ENCODE measurements at places on chromosomes 7 and 10. TPM values are rescaled to one million over a fixed set of nuclear protein-coding genes. Genes with fewer than 3 reads are reported as not detected.

GRCh38 chr7:84228526-84228925 lies 33.9 kb upstream of the SEMA3A start:
- DNase-seq: no peak

GRCh38 chr7:77239471-77239870 lies 39.9 kb upstream of the FGL2 start:
- no peak for DNase-seq

DNA sequence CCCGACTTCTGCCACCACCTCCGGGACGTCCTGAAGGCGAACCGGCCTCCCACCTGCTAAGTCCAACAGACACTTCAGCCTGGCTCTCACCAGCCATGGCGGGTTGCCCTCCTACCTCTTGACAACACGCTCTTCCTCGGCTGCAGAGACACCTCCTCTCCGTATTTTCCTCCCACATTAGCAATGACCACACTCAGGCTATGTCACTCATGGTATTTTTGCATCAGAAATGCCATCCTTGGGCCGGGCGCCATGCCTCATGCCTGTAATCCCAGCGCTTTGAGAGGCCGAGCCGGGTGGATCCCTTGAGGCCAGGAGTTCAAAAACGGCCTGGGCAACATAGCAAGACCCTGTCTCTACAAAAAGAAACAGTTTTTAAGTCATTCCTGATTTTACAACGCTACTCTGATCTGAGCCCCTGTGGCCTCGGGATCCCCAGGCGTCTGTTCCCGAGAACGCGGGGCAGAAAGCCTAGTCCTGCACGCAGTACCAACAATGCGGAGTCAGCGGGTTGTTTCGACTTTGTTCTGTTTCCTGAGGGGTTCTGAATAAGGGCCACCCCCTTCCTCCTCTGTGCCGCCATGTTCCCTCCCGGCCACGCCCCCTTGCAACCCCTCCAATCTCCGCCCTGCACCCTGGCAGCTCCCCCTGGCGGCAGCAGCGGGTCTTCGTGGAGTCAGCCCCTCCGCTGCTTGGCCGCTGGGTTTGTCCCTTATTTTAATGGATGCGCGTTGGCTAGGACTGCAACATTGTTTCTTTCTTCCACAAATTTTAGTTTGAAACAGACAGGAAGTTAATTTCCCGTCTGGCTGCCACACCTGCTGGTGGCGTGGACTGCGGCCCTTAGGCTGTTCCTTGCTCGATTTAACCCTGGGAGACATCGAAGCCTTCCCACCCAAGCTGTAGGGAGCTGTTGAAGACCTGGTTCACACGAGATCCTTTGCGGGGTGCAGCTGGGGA lies 9.7 kb upstream of the ZFAND2A start:
- peak; percentile 90 for DNase-seq

Gene PNLIP
- not detected for total RNA-seq
